ENCODE measurements at places on chromosomes 4 and X.

- DNase-seq: no peak
Observed at GRCh38 chr4:153409412-153409811, 56.7 kb upstream of the TMEM131L start.

GRCh38 chr4:125350470-125351135, 35.8 kb downstream of the FAT4 start:
- DNase-seq: no peak

- DNase-seq: no peak
Observed at GRCh38 chrX:129529685-129530281, 6.5 kb upstream of the SMARCA1 start.

DNA sequence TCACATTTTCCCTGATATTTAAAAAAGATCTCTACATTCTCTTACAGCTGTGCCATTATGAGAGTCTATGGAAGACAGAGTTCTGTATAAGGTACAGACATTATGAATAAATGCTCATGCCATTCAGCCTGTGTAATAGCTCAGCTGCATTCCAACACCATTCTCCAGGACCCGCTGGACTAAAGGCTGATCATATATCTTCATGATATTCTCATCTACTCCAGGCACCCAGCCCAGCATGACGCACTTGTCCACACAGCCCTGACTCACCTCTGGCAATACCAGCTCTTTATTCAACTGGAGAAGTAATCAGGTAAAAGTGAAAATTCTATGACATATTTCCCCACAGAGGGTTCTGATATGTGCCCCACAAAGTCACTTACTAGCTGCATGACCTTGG, 437.5 kb upstream of the FGF16 start:
- DNase-seq: no peak

DNA sequence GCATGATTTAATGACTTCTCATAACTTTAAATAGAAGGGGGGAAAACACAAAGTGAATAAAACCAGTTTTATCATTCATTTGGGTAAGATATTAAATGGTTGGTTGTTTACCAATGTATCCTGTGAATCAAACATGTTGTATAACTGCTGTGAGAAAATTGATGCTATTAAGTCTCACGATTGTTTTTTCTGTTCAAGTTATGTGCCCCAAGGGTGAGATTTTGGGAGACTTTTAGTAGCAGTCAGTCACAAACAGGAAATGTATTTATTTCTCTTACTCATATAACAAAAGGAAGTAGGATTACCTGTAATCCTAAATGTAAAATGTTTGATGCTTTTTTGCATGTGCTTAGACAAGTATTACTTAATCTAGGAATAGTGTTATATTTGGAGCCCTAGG, 39.2 kb downstream of the MTHFD2L start:
- DNase-seq: no peak

- DNase-seq: no peak
Observed at GRCh38 chr4:173821036-173821435, 291.0 kb upstream of the HAND2 start.

- DNase-seq: no peak
Observed at GRCh38 chr4:83062739-83063138, 27.8 kb downstream of the COPS4 start.

- no peak for DNase-seq
Observed at GRCh38 chr4:126614356-126614855, 1018.4 kb upstream of the INTU start.

DNA sequence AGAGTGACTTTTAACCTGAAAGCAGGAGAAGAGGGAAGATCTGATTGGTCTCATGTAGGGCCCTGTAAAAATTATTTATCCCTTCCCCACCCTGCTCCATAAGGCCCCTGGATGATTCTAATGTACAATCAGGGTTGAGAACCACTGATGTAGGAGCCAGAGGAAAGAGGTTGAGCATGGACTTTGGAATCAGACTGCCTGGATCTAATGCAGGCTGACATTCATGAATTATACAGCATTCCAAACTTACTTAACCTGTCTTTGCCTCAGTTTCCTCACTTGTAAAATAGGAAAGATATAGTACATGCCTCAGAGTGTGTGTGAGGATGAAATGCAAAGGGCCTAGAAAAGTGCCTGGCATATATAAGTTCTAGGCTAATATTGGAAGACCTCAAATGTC, 47.0 kb downstream of the STX18 start:
- DNase-seq: no peak

DNA sequence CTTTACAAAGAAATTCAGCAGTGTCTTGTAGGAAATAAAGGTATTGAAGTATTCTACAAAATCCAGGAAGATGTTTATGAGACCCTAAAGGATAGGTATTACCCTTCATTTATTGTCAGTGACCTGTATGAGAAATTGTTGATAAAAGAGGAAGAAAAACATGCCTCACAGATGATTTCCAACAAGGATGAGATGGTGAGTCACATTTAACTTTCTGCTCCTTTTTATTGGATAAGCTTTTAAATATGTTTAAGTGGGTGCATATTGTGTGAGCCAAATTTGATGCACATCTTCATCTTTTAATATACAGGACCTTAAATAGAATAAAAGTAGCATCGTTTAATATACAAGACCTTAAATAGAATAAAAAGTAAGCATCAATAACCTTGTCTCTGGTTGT, 72.1 kb downstream of the LRP2BP start:
- DNase-seq: no peak

DNA sequence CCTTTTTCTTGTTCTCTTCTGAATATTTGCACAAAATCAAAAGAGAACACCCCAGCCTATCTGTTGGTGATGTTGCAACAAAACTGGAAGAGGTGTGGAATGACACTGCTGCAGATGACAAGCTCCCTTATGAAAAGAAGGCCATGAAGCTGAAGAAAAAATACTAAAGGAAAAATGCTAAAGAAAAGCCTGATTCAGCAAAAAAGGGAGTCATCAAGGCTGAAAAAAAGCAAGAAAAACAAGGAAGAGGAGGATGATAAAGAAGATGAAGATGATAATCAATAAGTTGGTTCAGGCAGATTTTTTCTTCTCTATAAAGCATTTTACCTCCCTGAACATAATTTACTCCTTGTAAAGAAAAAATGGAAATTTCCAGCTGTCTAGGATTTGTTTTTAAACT, 1538.8 kb downstream of the RPA4 start:
- DNase-seq: no peak

- peak; percentile 12 for DNase-seq
Observed at GRCh38 chr4:39045827-39046221, 13.6 kb upstream of the TMEM156 start.

- DNase-seq: no peak
Observed at GRCh38 chrX:18668071-18668835, 3.7 kb downstream of the RS1 start.

DNA sequence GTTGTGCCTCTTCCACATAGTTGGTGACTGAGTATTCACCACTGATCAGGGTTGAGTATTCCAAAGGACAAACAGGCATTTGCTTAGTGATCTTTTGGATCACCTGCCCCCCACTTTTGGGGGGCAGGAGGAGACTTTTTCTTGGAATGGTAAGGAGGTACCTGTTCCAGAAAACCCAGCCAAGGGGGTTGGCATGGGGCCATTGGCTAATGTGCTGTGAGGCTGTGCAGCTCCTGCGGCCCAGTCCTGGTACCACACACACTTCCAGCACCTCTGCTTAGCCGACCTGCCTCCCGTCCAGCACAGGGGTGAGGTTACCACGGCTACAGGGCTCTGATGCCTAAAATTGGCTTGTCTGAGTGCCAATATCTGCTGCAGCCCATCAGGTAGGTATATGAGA, 40.1 kb upstream of the MGST2 start:
- no peak for DNase-seq

DNA sequence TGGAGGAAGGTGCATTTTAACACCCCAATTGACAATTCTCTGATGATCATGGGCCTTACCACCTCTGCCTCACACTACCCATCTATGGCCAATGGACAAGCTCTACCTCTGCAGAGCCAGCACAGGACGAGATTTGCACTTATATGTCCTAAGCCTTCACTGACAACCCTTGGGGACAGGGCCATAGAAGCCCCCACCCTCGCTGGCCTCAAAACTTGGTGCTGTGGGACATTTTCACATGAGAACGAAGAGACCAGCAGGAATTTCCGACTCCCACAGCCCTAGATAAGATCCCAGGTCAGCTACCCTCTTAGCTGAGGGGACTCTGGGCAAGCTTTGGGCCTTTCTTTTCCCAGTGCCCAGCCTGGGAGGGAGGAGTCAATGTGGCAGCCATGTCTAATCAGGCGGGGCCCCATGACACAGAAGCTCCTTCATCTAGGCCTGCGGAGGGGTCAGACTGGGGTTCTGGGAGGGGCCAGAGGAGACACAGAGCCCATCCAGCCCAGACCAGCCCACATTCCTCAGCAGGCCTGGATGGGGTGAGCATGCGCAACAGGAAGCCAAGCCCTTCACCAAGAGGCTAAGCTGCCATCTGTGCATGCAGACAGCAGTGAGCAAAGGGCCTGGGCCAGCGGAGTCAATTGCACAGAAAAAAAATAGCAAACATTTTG, 12.1 kb downstream of the PJA1 start:
- no peak for DNase-seq

DNA sequence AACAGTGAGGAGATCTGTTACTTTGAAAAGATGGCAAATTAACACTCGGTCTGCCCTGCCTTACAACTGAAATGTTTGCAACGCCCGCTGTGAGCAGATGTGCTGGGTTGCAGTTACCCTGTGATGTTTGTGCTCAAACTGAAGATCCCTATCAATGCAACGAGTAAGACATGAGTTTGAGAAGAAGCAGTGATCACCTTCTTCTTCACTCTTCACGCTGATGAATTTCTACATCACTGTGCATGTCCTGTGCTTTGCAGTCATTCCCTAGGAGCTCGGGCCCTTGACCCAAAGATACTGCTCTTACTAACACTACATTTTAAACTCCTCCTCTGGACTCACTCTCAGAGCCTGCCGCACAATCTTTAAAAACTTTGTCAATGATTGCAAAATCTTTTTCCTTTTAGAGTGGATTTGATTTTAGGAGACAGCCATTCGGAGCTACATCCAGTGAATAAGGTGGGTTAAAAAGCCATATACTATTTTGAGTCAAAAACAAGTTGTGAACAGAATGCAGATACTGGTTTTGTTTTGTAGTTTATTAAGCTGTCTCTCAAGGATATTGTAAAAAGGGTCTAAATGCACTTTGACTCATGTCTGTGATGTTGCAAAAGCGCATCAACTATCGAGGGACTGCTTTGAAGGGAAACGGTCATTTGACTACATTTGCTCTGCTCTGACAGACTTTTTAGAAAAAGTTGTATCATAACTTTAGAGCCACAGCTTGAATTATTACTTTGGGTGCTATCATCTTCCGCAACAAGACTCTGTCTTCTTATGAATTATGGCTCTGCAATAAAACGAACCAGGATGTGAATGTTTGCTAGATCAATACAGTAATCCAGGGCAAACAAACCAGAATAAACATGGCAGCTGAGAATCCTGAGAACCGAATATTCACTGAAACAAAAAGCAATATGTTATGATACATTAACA, 5.7 kb upstream of the RHOH start:
- DNase-seq: peak; percentile 33

GRCh38 chr4:168514249-168514852, 17.5 kb downstream of the PALLD start:
- DNase-seq: peak; percentile 47

- no peak for DNase-seq
Observed at GRCh38 chr4:150259861-150260567, 181.8 kb downstream of the DCLK2 start.

DNA sequence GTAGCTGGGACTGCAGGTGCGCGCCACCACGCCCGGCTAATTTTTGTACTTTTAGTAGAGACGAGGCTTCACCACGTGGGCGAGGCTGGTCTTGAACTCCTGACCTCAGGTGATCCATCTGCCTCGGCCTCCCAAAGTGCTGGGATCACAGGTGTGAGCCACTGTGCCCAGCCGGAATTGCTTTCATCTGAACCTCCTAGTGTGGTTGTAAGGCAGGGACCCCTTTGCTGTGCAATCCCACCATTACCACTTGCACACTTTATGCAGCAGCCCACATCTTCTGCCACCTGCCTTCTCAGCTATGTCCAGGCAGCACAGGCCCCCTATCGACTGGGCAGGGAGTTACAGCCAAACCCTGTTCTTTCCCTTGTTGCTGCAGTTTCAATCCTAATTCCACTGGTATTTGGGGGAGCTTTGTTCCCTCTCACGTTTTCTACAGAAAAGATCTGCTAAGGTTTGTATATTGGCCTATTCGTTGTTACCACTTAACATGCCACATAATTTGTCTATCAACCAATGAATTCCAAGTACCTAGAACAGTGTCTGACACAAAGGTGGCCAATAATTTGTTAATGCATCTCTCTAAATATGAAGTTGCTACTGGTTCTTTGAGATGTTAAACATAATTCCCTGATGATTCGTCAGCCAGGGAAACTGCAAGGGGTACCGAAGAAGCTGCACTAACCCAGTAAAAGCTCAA, 6.5 kb downstream of the RPL39 start:
- peak; percentile 56 for DNase-seq

DNA sequence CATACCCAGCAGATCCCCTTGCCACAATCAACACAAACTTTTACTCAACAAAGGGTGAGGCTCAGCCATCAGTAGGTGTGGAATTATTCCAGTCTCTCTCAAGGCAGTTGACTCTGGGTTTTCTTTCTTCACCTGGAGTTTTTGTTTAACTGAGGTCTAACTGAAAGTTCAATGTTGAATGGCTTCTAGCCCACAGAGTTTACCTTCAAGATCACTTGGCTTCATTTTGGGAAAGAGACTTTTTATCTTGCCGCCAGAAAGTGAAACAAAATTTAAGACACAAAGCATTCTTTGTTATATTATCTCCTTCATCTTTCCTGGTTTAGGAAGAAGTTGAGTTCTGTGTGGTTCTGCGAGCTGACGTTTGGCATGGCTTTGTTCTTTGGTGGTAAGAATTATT, 83.8 kb upstream of the RASGEF1B start:
- DNase-seq: no peak

- DNase-seq: no peak
Observed at GRCh38 chrX:50718776-50719175, 95.2 kb downstream of the SHROOM4 start.

DNA sequence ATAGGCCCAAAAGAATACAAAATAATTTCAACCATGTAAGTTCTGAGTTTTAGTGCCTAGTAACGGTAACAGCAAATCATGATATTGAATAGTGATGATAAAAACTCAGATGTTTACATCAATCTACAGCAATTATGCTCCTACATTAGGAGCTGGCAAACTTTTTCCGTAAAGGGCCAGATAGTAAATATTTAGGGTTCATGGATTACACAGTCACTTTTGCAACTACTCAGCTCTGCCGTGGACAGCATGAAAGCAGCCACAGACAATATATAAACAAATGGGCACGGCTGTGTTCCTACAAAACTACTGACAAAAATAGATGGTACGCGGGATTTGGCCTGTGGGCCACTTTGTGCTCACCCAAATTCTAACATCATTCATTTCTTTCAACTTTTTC, 167.8 kb upstream of the NAP1L5 start:
- no peak for DNase-seq

DNA sequence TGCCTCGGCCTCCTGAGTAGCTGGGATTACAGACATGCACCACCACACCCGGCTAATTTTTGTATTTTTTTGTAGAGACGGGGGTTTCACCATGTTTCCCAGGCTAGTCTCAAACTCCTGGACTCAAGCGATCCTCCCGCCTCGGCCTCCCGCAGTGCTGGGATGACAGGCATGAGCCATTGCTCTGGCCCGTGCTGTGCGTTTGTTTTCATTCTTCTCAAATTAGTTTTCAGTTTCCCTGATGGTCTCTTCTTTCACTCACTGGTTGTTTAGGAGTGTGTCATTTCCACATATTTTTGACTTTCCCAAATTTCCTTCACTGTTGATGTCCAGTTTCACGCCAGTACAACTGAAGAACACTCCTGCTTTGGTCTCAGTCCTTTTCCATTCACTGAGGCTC, 31.8 kb downstream of the SH3TC1 start:
- DNase-seq: no peak

GRCh38 chr4:99202536-99202935, 16.5 kb downstream of the ADH6 start:
- no peak for DNase-seq
